Omental fat pad (tissue), 4 donors: ENCODE measurements at places on chromosomes 12 and 14.

- DNase-seq: no peak
These were observed 6.5 kb upstream of the LGALS3 start for GRCh38 chr14:55122440-55122986.

DNA sequence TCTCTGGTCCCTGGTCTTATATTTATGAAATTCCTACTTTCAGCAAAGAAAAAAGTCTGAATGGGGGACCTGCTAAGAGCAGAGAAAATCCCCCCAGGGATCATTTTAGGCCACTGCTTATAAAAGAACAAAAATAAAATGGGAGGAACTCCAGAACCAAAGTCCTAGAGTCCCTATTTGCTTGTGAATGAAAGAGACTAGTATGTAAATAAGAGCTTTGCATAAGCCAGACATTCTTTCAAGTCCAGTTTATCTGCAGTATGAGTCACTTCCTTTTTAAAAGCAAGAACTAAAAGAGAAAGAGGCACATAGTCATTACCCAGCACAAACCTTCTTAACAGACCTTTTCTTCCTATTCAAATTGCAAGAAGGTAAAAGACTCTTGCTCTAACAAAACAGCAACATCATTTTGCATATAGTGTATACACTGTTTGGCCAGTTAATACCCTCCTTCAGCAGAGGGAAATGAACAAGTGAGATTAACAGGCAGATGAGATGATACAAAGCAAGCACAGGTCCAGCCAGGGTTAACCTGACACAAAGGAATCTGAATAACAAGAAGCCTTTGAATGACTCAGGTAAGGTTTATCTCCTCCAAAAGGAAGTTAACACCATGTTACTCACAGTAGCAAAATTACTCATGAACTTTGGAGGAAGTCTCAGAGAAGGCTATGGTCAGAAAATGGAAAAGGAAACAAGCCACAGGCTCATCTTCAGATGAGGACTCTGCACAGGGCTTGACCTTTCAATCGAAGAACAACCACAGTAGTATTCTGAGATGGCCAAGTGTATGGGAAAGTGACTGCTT is 87.3 kb downstream of the PHLDA1 start:
- DNase-seq: no peak

DNA sequence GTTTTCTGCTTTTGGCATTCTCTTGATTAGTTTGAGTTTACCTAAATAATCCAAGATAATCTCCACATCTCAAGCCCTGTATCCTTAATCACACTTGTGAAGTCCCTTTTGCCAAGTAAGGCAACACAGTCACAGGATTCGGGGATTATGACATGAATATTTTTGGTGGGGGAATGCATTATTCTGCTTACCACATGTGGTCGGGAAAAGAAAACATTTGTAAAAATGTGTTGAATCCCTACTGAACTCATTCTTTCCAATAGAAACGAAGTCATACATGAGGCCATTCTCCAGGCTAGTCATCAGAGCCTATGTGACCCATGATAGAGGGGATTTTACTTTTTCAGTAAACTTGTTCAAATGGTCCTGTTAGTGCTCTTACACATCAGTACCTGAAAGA is 58.5 kb upstream of the PRICKLE1 start:
- DNase-seq: no peak

DNA sequence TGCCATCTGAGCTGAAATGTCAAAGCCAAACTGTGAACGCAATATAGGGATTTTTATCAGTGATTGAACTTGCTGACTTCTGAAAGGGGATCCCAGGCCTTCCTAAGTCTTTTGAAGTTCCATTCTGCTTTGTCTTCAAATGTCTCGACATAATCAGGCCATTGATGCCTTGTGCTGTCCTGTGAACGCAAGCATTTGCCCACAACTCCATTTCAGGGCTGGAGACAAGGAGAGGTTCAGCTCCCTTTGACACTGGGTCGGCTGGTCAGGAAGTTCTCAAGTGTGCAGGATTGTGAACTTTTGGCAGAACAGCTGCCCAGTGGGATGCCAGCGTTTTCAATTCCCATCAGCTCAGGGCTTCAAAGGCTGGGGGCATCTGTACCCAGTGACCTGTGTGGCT is 345.3 kb downstream of the NUAK1 start:
- no peak for DNase-seq

GRCh38 chr12:15855646-15856045 is 26.5 kb upstream of the STRAP start:
- DNase-seq: no peak

DNA sequence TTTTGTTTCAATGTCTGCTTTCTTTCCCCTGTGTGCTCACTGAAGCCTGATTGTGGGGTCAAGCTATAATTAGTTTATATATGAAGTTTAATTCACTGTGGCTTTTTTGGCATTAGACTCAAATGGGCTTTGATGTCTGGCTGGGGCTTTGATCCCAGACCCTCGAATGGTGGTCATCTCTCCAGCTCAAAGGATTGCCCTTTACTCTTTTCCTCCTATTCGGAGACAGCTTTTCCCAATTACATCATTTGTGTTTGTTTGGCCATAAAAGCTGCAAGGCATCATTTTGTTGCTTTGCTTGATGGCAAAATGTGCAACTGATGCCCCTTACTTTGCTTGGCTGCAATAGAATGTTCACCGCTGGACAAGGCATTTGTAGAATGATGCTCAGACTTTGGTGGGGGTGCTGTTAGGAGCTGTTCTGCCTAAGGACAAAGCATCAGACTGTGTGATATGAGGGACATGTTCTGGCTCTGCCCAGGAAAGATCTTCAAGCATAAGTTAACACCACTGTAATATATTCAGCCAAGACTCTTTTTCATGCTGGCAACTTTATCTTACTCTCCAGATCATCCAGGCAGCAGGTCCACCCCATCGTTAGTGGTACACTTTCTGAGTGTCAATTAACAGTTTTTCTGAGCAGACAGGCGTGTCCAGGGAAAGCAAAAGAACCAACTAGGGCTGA is 3.2 kb upstream of the DACT1 start:
- no peak for DNase-seq

- peak; percentile 64 for DNase-seq
These were observed 1158.4 kb upstream of the TMEM132C start for GRCh38 chr12:127108360-127109215.
